Brain pericyte (primary cell): ENCODE measurements at places on chromosomes 2 and 18.

- no peak for DNase-seq
Observed at GRCh38 chr2:54999182-54999581, 51.1 kb downstream of the RTN4 start.

DNA sequence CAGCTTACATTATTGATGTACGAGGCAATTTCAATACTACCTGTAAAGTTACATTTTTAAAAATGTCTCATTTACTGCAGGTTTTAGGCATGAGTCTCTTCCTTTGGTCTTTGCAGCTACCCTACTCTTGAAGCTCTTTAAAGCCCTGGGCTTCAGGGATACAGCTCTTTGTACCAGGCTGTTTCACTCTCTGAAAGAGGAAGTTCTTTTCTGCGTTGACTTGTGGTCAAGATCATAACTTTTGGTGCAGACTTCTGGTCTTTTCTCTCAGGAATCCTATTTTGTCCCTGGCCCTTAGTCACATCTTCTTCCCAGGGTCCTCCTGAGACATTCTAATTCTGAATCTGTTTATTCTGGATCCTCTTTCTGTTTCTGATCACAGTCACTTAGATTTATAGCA, 16.6 kb upstream of the HRH4 start:
- no peak for DNase-seq

- no peak for DNase-seq
Observed at GRCh38 chr2:179250095-179250494, 14.5 kb downstream of the SESTD1 start.

DNA sequence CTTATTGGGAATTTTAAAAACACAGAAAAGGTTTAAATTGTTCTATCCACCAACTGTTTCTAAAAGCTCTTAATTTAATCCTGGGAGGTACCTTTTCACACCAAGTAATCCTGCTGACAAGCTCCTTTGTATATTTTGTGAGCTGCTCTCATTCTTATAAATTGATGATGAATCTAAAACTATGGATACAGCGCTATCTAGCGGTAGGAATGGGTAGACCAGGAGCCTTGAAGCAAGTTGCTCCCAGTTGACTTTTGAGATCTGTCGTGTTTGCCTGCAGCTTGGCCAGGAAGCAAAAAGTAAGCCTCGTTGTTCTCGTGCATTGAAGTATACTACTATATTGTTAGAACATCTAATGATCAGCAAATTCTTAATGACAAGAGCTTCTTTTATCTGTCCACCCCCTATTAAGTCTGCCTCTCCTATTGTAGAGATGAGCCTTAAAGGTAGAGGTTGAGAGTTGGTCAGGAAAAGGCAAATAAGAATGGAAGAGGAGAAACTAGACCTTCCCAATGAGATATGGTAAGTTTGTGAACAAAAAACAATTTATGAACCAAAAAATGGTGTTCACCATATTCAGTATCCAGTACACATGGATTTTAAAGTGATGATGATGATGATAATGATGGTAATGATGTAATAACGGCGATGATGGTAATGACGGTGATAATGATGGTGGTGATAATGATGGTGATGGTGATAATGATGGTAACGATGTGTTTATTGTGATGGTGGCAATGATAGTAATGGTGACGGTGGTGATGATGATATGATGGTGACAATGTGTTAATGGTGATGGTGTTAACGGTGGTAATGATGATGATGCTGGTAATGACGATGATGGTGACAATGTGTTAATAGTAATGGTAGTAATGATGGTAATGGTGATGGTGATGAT, 212.1 kb upstream of the NCKAP5 start:
- DNase-seq, result no peak

GRCh38 chr18:48926420-48926857, 24.3 kb downstream of the SMAD7 start:
- DNase-seq, result no peak

DNA sequence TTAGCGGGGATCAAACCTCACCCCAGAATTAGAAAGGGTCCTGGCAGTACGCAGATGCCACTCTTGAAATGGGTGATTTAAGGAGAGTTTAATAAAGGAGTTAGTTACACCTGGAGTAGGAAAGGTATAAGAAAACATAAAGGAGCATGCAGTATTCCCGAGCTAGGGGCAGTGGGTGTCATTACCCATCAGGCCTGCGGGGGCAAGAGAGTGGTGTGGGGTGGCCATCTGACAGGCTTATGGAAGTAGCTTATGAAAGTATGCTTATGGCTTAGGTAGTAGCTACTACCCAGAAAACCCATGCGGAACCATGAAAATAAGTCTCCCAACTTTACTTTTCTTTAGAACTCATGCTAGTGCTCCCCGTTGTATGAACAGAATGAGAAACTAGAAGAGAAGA, 568.9 kb upstream of the ACVR2A start:
- no peak for DNase-seq

GRCh38 chr2:164797627-164798026, 44.0 kb downstream of the COBLL1 start:
- no peak for DNase-seq

- DNase-seq, result no peak
Observed at GRCh38 chr18:61503688-61504087, 170.5 kb downstream of the CDH20 start.

DNA sequence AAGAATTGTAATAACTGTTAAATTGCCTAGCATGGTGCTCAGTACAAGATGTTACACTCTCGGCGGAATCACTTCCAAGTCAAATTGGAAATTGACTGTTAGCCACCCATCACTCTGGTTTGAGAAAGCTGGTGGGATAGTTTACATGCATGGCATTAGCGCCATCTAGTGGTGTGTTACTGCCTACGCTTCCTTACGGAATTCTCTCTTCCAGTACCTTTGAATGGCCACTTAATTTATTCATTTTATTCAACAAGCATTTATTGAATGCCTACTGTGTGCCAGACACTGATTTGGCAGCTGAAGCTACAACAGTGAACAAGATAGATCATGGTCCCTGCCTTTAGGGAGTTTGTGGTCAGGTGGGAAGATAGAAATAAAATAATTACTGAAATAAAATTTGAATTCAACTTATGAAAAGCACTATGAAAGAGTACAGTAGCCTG, 171.2 kb downstream of the TMEM247 start:
- DNase-seq, result peak; percentile 61

DNA sequence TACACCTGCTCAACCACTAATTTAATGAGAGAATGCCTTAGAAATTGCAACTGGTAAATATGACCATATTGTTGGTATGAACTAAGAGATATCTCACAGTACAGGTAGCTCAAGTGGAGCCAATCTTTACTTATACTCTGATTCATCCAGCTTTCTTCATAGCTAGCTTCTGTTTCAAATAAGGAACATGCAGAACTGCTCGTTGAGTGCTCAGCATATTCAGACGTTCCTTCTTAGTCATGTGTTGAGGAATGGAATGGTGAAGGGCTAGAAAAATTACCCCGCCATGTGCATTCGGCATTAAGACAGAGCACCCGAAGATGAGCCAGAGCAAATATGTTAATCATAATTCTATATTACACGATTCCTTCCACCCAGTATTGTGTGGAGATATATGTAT, 144.0 kb upstream of the VRK2 start:
- no peak for DNase-seq

DNA sequence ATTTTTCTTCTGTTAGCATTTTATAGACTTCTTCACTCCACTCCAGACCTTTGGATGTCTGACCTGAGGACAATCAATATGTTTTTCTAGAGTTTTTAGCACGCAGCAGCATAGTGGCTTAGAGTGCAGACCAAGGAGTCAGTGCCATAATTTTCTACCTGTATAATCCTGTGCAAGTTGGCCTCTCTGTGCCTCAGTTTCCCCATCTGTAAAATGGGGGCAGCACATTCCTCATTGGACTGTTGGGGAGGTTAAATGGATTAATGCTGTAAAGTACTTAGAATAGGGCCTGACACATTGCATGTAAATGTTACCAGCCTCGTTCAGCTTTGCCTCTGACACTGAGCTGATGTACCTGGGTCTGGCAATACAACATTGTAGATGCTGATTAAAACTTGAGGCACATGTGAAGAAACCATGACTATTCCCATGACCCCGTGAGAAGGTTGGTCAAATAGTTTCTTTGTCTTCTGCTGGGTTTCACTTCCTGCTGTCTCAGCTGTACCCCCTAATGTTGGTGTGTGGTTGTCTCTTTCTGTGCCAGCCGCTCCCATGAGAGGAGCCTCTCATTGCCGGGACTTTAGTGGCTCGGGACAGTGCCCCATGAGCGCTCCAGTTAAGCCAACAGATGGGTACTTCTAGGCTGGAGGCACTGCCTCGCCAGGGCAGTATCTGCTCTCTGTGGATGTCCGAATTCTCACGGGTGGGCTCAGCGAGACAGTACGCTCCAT, 125.3 kb downstream of the SH3RF3 start:
- no peak for DNase-seq

GRCh38 chr2:69026026-69026425, 13.0 kb downstream of the ANTXR1 start:
- no peak for DNase-seq

- no peak for DNase-seq
Observed at GRCh38 chr2:85428343-85428881, 9.9 kb downstream of the SH2D6 start.

GRCh38 chr2:213834331-213834730, 550.1 kb downstream of the SPAG16 start:
- DNase-seq, result no peak

- no peak for DNase-seq
Observed at GRCh38 chr2:152907046-152907445, 188.6 kb downstream of the ARL6IP6 start.

GRCh38 chr18:28743115-28743514, 566.2 kb upstream of the CDH2 start:
- no peak for DNase-seq

DNA sequence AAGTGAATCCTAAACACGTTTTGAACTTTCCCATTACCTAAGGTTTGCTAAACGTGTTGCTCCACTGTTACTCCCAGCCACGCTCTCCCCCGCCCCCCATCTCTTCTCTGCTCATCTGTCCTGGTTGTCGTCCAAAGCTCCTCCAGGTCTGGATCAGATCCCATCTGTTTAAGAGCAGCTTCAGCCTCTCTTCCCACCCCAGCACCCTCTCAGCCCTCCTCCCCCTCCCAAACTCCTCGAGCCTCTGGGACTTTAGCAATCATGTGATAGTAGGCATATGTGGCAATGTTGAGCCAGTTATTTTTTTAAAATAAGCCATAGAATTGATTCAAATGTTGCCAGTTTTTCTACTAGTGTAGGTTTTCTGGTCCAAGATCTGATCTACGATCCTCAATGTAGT, 20.0 kb upstream of the LPIN1 start:
- no peak for DNase-seq

DNA sequence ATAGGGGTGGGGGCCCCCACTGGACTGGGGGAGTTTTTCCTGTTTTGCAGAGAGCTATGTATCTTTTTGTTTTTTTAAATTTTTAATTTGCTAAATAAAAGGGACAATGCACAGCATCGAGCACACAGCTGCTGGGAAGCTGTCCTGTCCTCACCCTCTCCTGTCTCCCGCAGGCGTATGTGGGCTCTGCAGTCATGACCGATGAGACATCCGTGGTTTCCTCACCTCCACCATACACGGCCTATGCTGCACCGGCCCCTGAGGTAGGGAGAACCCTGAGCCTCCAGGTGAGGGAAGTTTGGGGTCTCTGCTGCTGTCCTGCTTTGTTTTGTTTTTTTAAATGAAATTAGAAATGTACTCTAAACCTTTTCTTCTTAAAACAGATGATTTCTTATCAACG, 27.6 kb downstream of the PLEKHB2 start:
- no peak for DNase-seq

GRCh38 chr2:19068206-19068605, 290.2 kb downstream of the OSR1 start:
- DNase-seq, result no peak

- no peak for DNase-seq
Observed at GRCh38 chr2:134713176-134713575, 5.6 kb downstream of the TMEM163 start.

GRCh38 chr2:174577967-174578589, 19.5 kb downstream of the WIPF1 start:
- DNase-seq, result no peak
